ENCODE measurements at places on chromosomes 11 and 22.

DNA sequence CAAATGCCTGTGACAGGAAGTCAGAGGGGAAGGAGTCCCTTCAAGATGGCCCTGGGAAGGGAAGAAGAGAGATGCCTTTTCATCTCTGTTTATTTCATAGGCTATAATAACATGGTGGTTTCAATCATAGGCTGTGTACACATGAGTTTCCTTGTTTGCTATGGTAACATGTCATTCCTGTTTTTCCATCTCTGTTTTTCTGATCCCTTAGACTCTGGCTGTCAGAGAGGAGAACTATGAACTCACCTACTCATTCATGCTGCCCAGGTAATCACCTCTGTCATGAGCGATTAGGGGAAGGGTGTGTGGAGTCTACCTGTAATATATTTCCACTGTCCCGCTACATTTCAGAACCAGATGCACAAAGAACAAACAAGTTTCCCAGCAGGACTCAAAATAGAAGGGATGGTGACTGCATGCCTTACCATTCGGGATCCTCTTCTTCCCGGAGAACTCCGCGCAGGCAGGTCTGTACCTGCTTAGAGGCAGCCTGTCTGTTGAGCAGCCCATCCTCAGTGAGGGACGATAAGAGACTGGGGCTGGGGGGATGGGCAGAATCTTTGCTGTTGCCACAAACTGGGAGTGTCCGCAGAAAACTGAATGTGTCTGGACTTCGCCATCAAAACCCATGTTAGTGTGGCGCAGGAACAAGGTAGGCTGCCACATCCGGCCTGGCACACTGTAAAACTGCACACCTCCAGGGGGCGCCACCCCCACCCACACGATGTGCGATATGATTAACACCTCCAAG is 7.1 kb upstream of the PEX26 start:
- DNase-seq: peak; percentile 59

GRCh38 chr22:33741025-33741424 is 179.3 kb downstream of the LARGE1 start:
- DNase-seq: no peak

DNA sequence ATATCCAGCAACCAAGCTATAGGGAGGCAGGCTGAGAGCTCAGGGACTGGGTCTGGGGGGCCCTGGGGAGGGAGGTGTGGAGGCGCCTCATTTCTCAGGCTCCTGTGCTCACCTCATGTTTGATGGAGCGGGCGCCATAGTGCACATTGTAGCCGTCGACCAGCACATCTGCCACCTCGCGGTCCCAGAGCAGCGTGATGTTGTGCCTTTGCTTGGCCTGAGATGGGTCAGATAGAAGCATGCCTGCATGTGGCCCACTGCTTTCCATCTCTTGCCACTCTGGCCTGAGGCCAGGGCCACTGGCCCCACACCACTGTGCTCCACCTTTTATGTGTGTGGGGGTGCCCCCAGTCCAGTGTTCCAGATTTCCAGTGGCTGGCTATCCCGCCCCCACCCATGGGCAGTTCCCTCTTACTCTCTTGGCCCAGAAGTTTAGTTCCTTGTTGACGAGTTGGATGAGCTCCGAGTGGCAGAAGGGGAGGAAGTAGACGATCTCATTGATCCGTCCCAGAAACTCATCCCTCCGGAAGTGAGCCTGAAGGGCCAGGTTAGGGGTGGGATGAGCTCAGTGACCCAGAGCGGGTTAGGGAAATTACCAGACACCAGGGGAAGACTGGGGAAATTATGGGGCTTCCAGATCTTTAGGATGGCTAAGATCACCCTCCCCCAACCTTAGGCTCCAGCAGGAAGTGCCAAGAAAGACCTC is 50.1 kb upstream of the PHOX2A start:
- no peak for DNase-seq

- no peak for DNase-seq
Measured at GRCh38 chr22:46976143-46976542, 213.7 kb downstream of the TBC1D22A start.

DNA sequence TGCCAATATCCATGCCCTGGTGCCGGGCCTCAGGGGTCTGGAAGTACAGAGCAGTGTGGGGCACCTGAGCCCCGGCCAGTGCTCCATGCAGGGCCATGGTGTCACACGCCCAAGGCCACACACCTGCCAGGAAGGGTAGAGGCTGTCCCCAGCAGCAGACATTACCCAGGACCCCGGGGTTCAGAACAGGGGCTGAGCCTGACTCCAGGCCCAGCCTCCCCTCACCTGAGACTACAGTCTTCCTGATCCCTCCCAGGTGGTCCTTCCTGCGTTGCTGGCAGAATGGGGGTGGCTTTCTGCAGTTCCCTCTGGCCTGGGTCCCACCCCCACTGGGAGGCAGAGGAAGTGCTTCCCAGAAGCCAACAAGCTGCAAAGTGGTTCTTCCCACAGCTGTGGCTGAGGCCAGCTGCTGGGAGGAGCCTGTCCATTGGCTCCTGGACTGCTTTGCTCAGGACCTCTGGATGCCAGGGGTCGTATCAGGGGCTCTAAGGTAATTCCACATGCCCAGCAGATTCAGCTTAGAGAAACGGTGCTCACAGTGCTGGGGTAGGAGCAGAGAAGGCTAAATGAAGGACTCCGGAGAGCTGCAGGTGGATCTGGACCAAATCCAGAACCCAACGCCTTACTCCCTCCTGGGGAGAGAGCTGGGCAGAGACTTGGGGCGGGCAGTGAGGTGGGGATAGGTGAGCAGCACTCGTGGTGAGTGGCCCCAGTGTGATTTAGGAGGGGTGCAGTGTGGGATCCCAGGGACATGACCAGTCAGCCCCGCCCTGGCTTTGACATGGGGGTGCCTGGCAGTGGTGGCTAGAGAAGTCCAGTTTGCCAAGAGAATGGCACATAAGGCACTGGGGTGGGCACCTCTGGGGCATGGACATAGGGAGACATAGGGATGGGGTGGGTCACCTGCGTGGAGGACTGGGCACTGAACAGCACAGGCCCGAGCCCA is 12.6 kb downstream of the TCIRG1 start:
- DNase-seq: no peak

- no peak for DNase-seq
Measured at GRCh38 chr11:134562196-134562595, 150.2 kb upstream of the B3GAT1 start.

DNA sequence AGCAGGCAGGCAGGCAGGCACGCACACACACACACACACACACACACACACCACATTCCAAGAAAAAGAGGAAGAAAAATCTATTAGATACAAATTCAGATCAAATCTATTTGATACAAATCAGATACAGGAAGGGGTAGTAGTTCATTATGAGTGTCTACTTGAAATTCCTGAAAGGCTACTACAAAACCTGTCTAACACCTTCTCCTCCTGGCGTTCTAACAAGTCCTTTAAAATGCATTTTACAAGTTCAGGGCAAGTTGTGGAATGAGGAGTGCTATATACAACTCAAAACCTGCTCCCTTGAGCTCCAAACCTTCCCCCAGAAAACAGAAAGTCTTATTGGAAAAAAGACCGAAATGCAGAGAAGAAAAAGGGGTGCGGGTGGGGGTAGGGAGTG is 476 bp downstream of the ARHGAP32 start:
- no peak for DNase-seq

DNA sequence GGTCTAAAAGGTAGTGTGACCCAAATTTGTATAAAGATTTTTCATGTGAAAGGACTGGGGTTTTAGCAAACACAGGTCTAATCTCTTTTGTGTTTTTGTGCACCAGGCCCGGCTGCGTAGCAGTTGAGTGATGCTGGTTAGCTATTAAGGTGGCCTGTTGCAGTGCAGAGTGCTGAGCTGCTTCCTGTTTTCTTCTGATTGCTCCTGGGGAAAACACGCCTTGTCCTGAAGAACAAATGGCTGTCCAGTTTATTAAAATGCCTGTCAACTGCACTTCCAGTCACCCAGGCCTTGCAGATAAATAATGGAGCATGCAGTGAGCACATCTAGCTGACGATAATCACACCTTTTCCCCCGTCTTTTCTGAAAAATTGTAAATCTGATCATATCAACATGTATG is 1.8 kb downstream of the SRSF8 start:
- peak; percentile 91 for DNase-seq

GRCh38 chr22:35377735-35378134 is 3.2 kb upstream of the HMOX1 start:
- DNase-seq: no peak

GRCh38 chr11:125833016-125833415 is at the start of gene PATE4:
Gene PATE4 (plus strand): TSS chr11:125833316. CDS start chr11:125833360, 44 bp downstream.
- DNase-seq: no peak

- peak; percentile 69 for DNase-seq
Measured at GRCh38 chr11:69670158-69670845, 4.9 kb downstream of the LTO1 start.

GRCh38 chr11:1482581-1483444 is 3.8 kb downstream of the MOB2 start:
- no peak for DNase-seq

- DNase-seq: no peak
Measured at GRCh38 chr22:35861451-35861850, 143.8 kb downstream of the APOL5 start.

DNA sequence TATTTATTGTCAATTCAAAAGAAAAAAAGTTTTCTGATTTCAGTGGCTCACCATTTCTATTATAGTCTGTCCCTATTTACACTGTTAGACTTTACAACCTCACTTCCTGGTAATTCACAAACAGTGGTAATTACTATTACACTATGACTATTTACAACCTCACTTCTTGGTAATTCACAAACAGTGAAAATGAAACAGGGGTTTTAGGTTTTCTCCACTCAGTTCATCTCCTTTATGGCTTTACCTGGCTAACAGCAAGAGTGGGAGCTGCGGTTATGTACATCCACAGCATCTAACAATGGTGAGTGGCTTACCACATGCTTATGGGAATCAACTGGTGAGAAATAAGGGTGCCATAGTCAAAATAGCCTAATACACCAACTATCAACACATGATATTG is 166.4 kb downstream of the CASP12 start:
- peak; percentile 43 for DNase-seq

- no peak for DNase-seq
Measured at GRCh38 chr11:11521306-11522002, 100.4 kb downstream of the GALNT18 start.

DNA sequence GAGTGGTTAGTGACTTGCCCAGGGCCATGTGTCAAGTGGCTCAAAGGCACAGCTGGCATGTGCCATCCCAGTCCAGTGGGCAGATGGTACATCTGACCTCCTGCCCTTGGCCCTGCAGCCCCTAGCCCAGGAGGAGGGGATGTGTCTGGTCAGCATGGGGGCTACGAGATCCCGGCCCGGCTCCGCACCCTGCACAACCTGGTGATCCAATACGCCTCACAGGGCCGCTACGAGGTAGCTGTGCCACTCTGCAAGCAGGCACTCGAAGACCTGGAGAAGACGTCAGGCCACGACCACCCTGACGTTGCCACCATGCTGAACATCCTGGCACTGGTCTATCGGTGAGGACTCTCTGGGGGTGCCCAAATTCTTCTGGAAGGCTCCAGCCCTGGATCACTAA is 5.7 kb upstream of the RAB1B start:
- no peak for DNase-seq

GRCh38 chr11:35734669-35735410 is 72.3 kb downstream of the TRIM44 start:
- no peak for DNase-seq

DNA sequence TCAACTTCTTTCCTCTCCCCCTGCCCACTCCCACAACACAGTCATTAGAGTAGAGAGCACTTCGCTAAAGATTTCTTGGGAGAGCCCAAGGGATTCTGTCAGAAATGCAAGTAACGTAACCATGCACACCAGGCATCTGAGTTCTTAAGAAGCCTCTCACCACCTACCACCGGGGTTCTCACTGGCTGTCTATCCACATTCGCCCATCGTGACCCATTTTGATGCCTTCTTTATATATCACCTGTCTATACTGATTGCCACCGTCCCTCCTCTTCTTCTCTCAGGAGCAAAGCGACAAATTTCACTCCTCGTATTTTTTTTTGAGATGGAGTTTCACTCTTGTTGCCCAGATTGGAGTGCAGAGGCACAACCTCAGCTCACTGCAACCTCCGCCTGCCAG is 23.9 kb upstream of the RASD2 start:
- no peak for DNase-seq

DNA sequence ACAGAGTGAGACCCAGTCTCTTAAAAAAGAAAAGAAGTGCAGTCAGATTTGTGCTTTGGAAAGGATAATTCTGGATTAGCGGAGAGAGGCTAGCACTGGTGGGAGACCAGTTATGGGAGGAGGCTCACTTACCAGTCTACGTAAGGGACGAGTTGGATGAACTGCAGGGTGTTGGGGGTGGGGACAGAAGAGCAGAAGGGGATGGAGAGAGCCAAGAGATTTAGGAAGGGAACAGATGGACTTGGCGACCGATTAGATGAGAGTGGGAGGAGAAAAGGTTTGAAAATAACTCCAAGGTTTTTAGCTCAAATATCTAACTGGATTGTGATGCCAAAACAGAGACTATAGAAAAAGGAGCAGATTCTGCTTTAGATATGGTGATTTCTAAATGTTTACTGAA is 81.4 kb downstream of the SFI1 start:
- no peak for DNase-seq

- DNase-seq: no peak
Measured at GRCh38 chr11:35680506-35680905, 17.9 kb downstream of the TRIM44 start.

DNA sequence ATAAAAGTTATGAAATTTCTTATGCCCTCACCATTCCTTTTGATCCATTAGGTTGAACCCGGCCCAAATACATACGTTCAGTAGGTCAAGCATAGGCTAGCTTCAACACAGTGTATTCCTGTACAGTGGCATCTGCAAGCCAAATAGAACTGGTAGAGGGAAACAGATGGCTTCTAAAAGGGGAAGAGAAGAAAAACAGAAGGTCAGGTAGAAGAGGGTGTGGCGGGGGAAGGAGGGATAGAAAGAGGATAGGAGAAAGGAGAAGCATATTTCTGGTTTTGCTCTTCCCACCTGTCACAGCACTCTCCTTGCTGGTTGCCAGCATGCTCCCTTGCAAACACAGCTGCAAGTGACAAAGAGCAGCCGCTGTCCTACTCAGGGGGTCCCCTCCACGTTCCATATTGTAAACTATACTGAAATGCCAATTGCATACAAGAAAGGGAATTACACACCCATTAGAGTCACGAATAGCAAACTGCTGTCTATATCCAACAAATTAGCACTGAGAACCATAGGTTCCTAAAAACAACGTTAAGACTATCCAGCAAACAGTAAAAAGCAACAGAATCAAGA is 71.8 kb downstream of the PHF21A start:
- no peak for DNase-seq

- no peak for DNase-seq
Measured at GRCh38 chr11:75543806-75544205, 18.1 kb upstream of the GDPD5 start.

Measured in DMS153 (cell line).